ENCODE measurements at places on chromosomes 16 and 17.
A peak's percentile ranks its signal among the peaks of the same experiment; 100 is the strongest.

GRCh38 chr16:49986351-49987124 lies 38.5 kb upstream of the CNEP1R1 start:
- DNase-seq: peak; percentile 33

GRCh38 chr16:58753711-58754134 lies 19.6 kb upstream of the GOT2 start:
- no peak for DNase-seq

- DNase-seq: no peak
Observed at GRCh38 chr16:19690196-19690595, 27.8 kb downstream of the KNOP1 start.

DNA sequence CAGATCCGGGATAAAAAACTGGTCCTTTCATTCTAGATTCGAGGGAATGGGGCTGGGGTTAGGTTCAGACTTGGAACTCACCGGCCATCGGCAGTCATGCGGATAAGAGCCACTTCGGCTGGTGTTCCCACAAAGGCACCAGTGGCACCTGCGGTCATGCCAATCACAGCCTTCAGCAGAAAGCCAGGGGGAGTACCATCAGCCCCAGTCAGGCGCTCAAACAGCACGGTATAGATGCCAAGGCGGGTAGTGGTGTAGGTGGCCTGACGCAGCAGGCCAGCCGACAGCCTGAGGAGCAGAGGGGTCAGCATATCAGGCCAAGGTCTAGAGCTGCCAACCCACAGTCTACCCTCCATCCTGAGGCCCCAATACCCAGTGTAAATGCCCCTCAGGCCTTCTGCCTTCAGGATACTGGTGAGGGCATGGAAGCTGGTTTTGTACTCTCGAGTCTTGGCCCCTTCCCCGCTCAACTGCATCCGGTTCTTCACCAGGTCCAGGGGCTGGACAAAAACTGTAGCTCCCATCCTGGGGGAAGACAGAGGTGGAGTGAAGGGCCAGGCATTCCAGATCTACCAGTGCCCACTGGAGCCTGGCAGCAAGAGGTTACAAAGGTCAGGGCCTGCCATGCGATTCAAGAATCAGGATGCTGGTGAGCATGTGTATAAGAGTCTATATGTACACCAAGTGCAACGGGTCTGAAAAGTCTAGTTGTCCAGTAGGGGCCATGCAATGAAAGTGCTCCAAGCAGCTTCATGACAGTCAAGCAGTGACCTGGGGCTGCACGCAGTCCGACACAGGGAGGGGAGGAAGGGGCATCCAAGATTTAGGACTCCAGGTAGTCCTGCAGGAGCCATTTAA lies 929 bp downstream of the SLC25A11 start:
- DNase-seq: no peak

DNA sequence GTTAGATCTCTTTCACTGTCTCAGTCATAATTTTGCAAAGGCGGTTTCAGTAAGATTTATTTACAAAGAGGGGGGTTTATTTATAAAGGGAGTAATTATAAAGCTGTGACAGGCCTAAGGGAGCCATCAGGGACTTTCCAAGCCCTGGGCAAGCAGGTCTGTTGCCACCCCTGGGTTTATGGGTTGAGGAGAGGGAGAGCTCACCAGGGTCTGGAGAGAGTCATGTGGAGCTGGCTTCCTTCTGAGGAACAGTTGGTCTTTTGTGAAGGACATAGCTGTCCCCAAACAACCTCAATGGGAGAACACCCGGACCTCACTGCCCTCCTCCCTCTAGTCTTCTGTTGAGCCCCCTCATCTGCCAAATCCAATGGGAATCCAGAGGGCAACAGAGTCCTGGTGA lies 9.8 kb downstream of the ITGAM start:
- DNase-seq: no peak

DNA sequence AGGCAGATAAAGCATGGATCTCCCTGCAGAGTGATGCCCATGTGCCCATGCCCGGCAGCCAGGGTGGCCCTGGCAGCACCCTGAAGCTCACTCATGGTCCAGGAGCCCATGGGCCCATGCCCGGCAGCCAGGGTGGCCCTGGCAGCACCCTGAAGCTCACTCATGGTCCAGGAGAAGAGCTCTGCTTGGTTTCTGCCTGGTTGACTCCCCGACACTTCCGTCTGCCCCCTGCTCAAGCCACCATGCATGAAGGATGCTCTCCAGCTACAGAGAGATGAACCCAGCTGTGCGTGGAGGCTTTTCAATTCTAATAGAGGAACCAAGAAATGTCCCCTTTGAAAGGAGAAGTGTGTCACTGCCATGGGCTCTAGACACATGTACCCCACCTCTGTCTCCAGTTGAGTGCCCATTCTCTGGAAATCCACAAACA lies 8.7 kb downstream of the CCL17 start:
- no peak for DNase-seq

DNA sequence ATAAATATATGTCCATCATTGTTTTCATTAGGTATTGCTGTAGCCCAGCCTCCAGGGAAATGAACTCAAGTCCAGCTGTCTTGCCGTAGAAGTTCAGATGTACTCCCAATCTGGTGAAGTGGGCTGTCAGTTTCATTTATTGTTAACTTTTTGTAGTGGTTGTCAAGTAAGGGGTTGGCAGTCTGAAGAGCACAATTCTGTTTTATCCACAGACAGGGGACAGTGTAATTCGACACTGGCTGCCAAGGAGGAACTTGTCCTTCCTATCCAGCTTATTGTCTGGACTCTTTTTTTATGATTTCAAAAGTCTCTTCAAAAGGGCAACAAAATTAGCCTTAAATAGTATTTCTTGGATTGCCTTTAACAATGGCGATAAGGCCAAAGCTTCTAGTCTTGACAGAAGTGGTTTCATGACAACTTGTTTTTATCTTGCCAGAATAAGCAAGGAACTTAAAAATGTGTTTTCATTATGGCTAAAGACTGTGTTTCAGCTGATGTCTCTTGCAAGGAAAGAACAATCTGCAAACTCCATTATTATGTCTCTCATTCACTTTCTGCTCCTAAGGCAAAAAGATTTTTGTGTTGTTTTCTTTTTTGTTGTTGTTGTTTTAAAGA lies 73.9 kb upstream of the TANC2 start:
- no peak for DNase-seq

GRCh38 chr17:77426676-77427386 lies 286.1 kb downstream of the SEC14L1 start:
- no peak for DNase-seq

GRCh38 chr16:31476303-31477219 lies 4.6 kb downstream of the TGFB1I1 start:
- no peak for DNase-seq

DNA sequence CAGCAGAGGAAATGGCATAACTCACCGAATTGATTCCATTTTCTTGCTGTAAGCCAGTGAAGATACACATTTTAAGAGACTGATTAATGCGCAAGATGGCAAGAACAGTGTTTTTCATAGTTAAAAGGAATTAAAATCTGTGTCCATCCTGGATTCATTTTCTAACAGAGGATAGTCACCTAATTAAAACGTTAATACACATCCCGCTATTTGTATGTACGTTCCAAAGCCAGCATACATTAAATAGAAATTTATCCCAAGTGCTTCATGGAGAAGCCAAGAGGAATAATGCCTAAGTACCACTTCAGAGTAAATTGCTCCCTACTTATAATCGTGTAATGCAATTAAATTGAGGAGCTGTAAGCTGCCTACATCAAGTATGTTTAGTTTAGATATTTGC lies 49.9 kb downstream of the RBFOX1 start:
- DNase-seq: no peak

GRCh38 chr17:78497115-78497540 lies 80.1 kb downstream of the DNAH17 start:
- DNase-seq: peak; percentile 71

GRCh38 chr17:46212634-46213435 lies 19.6 kb upstream of the KANSL1 start:
- DNase-seq: peak; percentile 88

- no peak for DNase-seq
Observed at GRCh38 chr16:81333356-81333755, 18.6 kb downstream of the GAN start.

GRCh38 chr16:66605177-66605978 lies 874 bp downstream of the CMTM3 start:
- peak; percentile 48 for DNase-seq

DNA sequence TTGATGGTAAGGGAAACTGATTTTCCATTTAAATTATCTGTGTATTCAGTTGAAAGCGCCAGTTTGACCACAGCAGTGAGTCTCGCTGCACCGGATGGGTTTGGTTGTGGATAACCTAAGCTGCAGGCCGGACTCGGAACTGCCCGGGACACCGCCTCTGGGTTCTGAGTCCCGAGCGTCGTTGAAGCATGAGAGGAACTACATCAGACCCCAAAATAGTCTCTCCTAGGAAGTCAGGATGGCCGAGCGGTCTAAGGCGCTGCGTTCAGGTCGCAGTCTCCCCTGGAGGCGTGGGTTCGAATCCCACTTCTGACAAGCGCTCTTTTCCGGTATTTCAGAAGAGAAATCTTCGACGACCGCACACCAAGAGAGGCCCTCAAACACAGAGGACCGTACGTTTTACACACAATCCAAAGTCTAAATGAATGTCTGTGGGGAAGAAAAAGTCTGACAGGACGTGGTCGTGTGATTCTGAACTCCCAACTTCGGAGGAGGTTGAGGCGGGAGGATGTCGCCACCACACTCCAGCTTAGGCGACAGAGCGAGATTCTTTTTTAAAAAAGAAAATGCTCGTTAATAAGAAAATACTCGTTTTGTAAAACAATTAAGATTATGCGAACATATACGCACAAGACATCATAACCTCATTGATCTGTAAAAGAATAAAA lies 15.4 kb upstream of the PLLP start:
- DNase-seq: peak; percentile 98

DNA sequence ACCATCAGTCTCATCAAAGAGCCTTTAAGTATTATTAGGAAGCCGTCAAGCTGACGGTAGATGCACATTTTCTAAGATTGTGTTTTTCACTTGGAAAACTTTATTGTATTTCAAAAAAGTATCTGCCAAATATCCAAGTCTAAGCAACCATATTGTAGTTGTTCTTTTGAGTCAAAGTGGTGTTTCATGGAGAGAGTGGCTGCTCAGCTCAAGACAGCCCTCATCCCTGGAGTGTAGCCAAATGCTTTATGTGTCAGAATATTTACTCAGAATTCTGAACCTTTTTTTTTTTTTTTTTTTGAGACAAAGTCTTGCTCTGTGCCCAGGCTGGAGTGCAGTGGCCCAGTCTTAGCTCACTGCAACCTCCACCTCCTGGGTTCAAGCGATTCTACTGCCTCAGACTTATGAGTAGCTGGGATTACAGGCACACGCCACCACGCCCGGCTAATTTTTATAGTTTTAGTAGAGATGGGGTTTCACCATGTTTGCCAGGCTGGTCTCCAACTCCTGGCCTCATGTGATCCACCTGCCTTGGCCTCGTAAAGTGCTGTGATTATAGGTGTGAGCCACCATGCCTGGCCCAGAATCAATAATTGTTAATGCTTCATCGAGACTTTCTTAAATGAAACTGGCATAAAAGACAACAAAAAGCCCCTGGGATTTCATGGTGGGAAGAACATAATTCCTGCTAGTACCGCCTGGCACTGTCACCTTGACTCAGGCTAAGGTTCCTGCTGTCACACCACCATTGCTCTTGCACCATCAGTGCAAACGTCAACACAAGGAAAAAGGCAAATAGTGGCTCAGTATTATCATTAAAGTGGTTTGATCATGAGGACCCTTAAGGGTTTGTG lies 45.5 kb downstream of the PRKCA start:
- DNase-seq: peak; percentile 80

- no peak for DNase-seq
Observed at GRCh38 chr17:10661437-10661836, 4.3 kb upstream of the MYH3 start.

DNA sequence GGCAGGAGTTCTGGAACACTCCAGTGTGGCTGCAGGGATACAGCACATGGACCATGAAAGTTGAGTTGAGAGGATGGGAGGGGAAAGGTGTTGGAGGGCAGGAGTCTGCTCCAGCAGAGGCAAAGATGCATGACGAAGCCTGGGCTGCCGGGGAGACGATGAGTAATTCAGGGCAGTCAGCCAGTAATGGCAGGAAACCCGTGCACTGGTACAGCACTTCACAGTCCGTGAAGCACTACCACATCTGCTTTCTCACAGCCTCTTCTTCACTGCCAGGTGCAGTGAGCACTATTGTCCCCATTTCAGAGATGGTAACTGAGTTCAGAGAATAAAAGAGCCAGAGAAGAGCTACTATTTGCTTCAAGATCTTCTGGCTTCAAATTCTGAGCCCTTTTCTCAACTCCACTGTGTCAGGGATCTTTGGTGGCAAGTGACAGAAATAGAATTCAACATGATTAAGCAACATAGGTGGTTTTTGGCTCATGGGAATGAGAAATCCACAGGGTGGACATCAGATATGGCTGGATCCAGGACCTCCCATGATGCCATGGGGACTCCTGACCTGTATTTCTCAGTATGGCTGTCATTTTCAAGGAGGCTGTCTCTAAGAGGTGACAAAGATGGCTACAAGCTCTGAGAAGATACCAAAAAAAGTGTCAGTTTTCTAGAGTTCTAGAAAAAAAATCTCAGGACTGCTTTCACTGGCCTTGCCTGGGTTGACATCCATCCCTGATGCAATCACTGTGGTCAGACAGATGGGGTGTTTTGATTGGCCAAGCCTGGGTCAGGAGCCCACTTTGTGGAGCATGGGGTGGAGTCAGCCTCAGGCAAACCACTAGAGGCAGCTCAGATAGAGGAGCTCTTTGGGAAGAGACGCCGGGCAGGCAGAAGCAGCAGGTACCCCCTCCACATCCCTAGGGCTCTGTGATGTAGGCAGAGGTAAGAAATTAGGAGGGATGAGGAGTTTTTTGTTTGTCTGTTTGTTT lies 24.7 kb downstream of the IL21R start:
- peak; percentile 81 for DNase-seq

DNA sequence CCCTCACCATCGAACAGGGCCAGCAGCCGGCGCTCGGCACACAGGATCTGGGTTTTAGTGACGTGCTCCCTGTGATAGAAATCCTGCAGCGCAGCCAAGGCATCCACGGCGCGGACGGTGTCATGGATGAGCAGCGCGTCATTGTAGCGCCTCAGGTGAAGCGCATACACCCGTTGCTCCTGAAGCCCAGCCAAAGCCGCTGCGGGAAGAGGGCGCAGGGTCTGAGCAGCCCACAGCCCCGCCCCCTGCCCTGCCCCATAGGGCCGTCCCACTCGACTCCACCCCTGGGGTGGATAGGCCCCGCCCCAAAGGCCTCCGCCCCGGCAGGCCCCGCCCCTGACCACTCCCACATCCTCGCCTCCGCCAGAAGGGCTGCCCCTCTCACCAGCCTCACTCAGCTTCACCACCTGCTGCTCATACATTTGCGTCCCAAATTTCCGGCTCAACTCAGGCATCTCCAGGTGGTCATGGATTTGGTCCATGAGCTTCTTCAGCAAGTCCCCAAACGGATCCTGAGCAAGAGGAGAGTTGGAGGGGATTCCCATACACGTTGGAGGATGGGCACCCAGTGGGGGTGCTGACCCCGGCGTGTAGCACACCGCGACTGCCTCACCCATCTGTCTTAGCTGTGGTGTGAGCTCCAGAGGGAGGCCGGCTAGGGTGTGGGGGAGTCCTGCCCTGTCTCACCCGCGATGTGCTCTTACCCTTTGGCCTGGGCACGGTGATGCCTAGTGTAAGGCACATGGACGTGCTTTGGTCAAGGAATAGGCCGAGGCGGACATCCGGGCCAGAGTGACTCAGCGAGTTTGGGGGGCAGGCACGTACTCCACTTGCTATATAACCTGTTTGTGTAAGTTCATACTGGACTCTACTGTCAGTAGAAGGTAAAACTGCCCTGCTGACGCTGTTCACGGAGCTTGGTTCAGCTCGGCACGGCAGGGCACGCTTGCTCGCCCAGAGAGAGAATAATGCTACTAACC lies 4.6 kb downstream of the DHX58 start:
- DNase-seq: peak; percentile 60

- no peak for DNase-seq
Observed at GRCh38 chr16:1978476-1979120, 2.7 kb downstream of the NOXO1 start.

- no peak for DNase-seq
Observed at GRCh38 chr17:3636908-3637373, 381 bp downstream of the CTNS start.
